ENCODE measurements at places on chromosomes 16 and 17. TPM values are rescaled to one million over a fixed set of nuclear protein-coding genes. Genes with fewer than 3 reads are reported as not detected.

The GINS2 gene
- 0.17 TPM for total RNA-seq

The CARD14 gene
- 0.32 TPM for total RNA-seq

The AGRP gene
- not detected for total RNA-seq

DNA sequence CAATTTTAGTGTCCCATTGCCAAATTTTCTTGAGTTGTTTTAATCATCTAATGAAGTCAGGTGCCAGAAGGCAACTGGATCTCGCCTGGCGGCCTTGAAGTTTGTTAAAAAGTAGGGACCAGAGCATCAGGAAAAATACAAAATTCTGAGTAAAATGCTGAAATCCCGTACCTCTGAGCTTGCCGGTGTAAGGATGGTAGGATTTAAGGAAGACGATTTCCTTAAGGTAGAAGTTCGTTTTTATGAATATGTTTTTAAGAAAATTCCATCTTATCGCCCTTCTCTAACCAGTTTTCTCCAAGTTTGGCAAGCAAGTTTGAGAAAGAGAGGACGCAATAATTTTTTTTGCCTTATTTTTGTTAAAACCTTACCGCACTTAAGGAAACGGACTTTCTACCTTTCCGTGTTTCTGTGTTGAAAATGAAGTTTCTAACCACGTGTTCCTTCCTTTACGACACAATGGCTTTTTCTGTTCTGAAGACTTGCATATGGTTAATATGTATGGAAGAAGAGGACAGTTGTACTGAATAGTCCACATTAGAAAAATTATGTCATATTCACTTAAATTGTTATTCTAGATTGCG, 748 bp downstream of the ATF7IP2 start:
- no peak for DNase-seq

GRCh38 chr17:47611372-47612350, 38.1 kb upstream of the KPNB1 start:
- DNase-seq, result no peak

- no peak for DNase-seq
Measured at GRCh38 chr17:1107083-1107776, 72.6 kb downstream of the ABR start.

GRCh38 chr16:47056688-47057629, 83.5 kb upstream of the DNAJA2 start:
- DNase-seq, result no peak

GRCh38 chr16:84370723-84371552, 2.6 kb downstream of the ATP2C2 start:
- DNase-seq, result no peak

All from esophagus muscularis mucosa (tissue), 4 donors.